ENCODE measurements at places on chromosomes 3 and 15.
A peak's percentile ranks its signal among the peaks of the same experiment; 100 is the strongest.

- DNase-seq: no peak
Measured at GRCh38 chr3:85572426-85572825, 613.6 kb downstream of the CADM2 start.

DNA sequence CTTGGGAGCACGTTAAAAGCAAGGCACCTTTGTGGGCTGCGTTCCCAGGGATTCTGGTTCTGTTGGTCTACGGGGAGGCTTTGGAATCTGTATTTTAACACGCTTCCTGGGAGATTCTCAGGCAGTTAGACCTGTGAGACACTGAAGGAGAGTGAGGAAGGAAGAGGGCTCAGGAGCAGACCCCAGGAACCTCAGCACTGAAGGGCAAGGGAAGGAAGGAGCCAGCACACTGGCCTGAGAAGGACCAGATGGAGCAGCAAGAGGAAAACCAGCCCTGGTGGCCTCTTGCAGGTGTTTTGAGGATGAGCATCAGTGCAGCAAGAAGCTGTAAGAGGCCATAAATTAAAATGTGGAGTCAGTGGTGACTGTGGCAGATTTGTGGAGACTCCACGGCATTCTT, 146.7 kb downstream of the RPLP1 start:
- no peak for DNase-seq

DNA sequence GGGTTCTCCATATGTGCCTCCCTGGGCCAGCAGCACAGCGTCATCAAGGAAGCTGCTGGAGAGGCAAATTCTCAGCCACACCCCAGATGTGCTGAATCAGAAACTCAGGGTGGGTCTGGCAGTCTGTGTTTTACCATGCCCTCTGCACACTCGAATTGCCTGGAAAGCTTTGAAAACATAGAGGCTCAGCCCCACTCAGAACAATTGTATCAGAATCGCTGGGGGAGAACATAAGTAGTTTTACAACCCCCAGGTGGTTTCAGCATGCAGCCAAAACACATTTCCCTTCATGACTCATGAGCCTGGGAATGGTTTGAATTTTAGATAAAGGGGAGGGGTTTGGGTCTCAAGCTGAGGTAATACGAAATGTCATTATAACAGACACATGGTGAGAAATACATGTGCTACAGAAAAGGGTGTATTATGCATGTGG, 9.6 kb downstream of the TGM4 start:
- no peak for DNase-seq

GRCh38 chr3:43647331-43648166, 25.7 kb upstream of the ANO10 start:
- no peak for DNase-seq

DNA sequence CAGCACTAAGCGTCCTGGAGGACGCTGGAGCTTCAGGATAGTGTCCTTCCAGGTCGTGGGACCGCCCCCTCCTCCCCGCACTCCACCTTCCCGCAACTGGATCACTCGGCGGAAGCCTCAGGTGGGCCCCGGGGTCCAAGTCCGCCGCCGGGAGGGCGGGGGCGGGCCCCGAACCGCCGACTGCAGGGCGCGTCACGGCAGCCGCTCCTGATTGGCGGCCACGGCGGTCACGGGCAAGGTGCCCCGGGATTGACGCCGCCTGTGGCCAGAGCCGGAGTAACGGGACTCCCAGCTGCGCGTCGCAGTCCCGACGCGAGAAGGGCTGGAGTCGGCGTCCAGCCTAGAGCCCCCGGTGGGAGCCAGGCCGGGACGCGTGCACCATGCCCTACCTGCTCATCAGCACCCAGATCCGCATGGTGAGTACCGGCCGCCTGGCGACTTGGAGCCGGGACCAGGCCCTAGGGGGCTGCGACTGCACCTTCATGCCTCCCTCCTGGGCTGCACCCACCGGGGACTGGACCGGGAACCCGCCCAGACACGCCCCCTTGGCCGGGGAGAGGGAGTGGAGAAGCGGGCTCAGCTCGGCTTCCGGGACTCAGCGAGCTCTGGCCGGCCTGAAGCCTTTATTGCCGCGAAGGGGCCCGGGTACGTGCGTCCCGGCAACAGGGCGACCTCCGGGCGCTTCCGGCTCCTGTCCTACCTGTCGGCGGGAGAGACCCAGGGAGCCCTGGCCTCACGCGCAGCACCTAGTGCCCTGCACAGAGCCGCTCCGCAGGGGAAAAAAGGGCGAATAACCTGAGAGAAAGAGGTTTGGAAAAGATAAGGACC, at the start of gene GCHFR:
GCHFR (plus strand) TSS at position 268 of the 828 bp plus-strand sequence; CDS start at position 381, 113 bp downstream.
- DNase-seq: peak; percentile 54

DNA sequence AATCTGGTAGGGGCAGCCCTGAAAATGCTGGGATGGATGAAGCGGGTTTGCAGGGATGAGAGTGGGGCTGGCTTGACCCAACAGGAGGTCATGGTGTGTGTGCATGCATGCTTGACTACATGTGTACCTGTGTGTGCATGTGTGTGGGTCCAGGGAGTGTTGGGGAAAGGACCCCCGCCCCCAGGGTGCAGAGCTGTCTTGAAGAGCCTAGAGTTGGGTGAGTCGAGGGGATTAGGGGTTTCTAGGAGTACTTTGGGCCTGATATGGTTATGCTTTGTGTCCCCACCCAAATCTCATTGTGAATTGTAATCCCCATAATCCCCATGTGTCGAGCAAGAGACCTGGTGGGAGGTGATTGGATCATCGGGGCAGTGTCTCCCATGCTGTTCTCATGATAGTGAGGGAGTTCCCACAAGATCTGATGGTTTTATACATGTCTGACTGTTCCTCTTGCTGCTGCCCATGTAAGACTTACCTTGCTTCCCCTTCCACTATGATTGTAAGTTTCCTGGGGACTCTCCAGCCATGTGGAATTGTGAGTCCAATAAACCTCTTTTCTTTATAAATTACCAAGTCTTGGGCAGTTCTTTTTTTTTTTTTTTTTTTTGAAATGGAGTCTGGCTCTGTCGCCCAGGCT, 5.2 kb upstream of the LCTL start:
- no peak for DNase-seq

- DNase-seq: no peak
Measured at GRCh38 chr3:24512564-24513197, 18.0 kb upstream of the THRB start.

- no peak for DNase-seq
Measured at GRCh38 chr3:58383904-58384303, 49.7 kb downstream of the PDHB start.

GRCh38 chr3:39346785-39347585, 17.5 kb downstream of the CCR8 start:
- no peak for DNase-seq

- peak; percentile 18 for DNase-seq
Measured at GRCh38 chr3:183554377-183554776, 1.1 kb downstream of the KLHL6 start.

- DNase-seq: no peak
Measured at GRCh38 chr15:49423021-49423420, at the start of gene FGF7. FGF7 (plus strand) TSS chr15:49423242; CDS start chr15:49424298, 1,056 bp downstream.

GRCh38 chr15:68379058-68379758, 52.8 kb downstream of the ITGA11 start:
- peak; percentile 3 for DNase-seq

- DNase-seq: no peak
Measured at GRCh38 chr3:10813425-10813824, 2.6 kb upstream of the SLC6A11 start.

GRCh38 chr3:54712539-54712938, 215.3 kb downstream of the LRTM1 start:
- no peak for DNase-seq

DNA sequence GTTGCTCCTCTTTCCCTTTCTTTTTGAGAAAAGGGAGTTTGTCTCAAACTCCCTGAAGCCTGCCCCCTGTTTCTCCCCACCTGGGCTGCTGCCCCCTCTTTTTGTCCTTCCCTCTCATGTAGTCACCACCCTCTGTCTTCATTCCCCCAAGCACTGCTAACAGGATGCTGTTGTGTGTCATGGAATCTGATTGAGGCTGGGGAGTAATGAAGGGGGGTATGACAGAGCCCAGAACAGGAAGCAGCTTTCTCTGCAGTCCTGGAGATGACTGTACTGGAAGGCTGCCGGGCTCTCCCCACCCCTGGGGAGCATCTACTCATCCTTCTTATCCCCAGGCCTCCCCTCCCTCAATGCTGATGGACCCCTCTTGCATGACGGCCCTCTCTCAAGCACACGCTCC, 181.6 kb downstream of the ABHD5 start:
- no peak for DNase-seq

DNA sequence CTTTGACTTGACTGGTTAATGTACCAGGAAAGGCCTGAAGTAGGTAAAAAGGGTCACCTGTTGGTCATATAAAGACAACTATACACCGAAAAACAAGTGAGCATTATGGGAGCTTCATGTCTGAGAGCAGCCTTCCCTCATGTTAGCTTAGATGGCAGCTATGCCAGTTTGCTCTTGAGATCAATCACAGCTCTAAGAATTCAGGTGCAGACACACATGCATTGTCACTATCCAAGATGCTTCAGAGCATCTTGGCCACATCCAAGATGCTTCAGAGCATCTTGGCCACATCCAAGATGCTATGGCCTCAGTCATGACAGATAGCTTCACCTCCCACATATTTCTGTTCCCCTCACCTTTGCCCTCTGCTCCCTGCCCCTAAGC, 15.5 kb downstream of the ZNF80 start:
- no peak for DNase-seq

GRCh38 chr3:136818769-136819391, at the start of gene SLC35G2:
SLC35G2 (plus strand) TSS chr3:136819126; CDS start chr3:136854461, 35,335 bp downstream.
- DNase-seq: peak; percentile 18

- DNase-seq: no peak
Measured at GRCh38 chr3:115108614-115109013, 38.5 kb downstream of the ZBTB20 start.

- no peak for DNase-seq
Measured at GRCh38 chr3:34213478-34213877, 415.0 kb downstream of the PDCD6IP start.

GRCh38 chr15:78131295-78132061, at the start of gene CIB2:
CIB2 (minus strand) TSS chr15:78131445; CDS start chr15:78131215, 230 bp downstream.
- DNase-seq: peak; percentile 90

DNA sequence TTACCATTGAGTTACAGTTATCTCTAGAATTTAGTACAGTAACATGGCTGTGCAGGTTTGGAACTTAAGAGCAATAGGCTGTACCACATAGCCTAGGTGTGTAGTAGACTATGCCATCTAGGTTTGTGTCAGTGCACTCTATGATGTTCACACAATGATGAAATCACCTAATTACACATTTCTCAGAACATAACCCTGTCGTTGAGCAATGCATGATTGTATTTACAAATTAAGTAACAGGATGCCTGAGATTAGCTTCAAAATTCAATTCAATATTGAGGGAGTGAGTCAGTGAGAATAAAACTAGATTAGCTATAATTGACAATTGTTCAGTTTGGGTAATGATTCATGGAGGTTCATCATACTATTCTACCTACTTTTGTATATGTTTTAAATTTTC, 633.8 kb downstream of the IGSF11 start:
- DNase-seq: no peak

- DNase-seq: no peak
Measured at GRCh38 chr3:177946936-177947335, 589.3 kb upstream of the KCNMB2 start.

DNA sequence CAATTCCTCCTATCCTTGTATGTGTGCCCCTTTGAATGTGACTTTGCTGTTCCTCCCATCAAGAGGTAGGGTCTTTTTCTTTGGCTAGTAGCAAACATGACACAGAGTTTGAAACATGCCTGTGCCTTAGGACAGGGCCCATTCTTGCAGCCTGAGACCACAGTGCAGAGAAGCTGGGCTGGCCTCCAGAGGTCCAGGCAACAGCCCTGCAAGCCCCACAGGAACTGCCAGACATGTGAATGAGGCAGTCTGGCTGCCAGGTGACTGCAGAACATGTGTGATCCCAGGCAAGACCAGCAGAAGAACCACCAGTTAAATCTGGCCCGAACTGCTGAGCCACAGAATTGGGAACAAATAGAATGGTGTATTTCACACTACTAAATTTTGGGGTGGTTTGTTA, 1.2 kb upstream of the HGD start:
- no peak for DNase-seq

DNA sequence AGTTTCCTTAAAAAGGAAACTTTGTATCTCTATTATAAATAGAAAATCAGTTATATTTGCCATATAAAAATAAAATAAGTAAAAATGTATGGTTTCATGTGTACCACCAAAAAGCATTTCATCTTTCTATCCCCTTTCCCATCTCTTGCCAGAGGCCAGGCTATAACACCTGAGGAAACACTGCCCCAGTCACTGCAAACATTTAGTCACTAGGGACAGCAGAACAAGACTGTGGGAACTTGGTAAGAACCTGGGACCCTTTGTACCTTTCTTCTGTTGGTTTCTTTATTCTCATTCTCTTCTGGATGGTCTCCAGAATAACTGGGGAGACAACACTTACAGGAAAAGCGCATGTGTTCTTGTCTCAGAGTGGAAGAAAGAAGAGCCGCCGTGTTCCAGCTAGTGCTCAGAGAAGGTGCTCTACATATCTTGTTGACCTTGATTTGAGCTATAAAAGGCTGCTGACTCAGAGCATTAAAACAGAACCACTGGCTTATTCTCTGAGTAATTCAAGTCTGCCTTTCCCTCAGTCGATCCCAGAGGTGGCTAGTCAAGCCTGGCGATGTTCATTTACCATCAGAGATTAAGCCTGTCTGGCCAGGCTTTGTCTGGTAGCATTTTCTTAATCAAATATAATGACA, 361.6 kb downstream of the RBMS3 start:
- DNase-seq: no peak

DNA sequence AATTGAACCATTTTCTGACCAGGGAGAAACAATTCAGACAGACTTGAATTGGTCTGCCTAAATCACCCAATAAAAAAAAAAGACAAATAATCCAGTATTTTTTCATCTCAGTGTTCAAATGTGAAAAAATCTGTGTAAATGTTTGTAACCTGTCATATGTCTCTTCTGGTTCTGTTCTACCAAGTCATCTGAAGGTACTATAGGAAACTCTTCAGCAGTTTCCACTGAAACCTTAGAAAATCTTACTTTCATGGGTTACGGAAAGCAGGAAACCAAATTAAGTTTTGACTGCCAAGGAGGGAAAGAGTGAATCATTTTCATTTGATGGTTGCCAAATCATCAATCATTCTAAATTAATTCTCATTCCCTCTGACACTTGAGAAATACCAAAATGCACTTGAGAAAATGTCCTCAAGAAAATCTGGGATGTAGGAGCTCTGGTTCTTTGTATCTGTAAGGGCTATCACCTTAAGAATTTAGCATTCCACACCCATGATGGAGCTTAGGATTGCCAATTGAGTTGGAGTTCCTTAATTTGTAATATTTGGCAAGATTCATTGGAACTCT, 278.2 kb upstream of the KCNH8 start:
- no peak for DNase-seq

DNA sequence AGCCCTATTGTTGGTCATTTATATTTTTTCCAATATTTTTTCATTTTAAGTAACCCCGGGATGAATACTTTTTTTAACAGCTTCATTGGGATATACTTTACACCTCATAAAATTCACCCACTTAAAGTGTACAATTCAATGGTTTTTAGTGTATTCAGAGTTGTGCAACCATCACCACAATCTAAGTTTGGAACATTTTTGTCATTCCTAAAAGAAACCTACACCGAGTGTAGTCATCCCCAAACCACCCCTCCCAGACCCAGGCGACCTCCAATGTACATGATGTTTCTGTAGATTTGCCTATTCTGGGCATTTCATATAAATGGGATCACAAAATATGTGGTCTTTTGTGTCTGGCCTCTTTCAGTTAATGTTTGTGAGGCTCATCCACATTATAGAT, 118.3 kb upstream of the FRMD4B start:
- no peak for DNase-seq
